Fibroblast of skin of left quadriceps (primary cell): ENCODE measurements at places on chromosomes 2 and 18.

DNA sequence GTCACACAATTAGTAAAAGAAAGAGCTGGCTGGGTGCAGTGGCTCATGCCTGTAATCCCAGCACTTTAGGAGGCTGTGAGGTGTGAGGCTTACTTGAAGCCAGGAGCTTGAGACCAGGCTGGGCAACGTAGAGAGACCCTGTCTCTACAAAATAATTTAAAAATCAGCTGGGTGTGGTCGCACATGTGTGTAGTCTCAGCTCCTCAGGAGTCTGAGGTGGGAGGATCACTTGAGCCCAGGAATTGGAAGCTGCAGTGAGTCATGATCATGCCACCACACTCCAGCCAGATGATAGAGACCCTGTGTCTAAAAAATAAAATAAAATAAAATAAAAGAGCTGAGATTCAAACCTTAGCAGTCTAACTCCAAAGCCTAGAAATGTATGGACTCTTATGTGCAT is 39.0 kb upstream of the NEDD4L start:
- DNase-seq, result no peak

DNA sequence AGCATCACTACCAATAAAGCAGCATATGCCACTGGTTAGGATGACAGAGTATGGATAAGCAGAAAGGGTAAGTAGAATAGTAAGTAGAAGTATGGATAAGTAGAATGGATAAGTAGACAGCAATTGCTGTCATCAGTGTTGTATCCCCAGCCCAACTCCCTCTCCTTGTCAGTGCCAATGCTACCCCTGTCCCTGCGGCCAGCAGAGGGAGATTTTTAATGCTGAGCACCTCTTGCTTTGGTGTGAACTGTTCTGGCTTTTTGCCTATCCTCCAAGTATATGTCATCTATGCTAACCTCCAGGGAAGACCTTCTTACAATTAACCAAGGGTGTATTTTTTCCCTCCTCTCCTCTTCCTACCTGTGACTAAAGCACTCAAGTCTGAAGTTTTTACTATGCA is 136.7 kb upstream of the SPHKAP start:
- peak; percentile 8 for DNase-seq

- DNase-seq, result no peak
These were observed 73.6 kb downstream of the ASAP2 start for GRCh38 chr2:9280224-9280623.

DNA sequence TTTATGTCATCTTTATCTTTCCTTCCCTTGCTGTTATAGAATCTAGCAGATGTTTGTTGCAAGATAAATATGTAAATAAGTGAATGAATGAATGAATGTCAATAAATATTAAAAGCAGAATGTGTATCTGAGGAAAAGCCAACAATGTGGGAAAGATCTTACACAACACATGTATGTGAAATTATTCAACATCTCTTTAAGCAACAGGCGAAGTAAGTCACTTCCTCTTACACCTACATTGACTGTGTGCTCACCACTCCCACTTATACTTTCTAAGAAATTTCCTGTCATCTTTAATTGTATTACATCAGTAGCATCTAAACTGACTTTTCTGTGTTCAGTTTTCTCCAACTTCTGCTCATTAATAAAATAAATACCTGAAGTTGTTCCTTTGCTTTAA is 43.0 kb downstream of the RAD51AP2 start:
- no peak for DNase-seq

GRCh38 chr18:73979742-73980141 is 167.9 kb downstream of the FBXO15 start:
- DNase-seq, result peak; percentile 62

GRCh38 chr2:114222344-114222743 is 220.1 kb upstream of the DPP10 start:
- no peak for DNase-seq

GRCh38 chr18:8767340-8767739 is 62.0 kb downstream of the MTCL1 start:
- no peak for DNase-seq

- DNase-seq, result no peak
These were observed 42.5 kb upstream of the FZD5 start for GRCh38 chr2:207812058-207812725.

GRCh38 chr2:127115471-127116199 is 8.7 kb upstream of the BIN1 start:
- DNase-seq, result no peak

DNA sequence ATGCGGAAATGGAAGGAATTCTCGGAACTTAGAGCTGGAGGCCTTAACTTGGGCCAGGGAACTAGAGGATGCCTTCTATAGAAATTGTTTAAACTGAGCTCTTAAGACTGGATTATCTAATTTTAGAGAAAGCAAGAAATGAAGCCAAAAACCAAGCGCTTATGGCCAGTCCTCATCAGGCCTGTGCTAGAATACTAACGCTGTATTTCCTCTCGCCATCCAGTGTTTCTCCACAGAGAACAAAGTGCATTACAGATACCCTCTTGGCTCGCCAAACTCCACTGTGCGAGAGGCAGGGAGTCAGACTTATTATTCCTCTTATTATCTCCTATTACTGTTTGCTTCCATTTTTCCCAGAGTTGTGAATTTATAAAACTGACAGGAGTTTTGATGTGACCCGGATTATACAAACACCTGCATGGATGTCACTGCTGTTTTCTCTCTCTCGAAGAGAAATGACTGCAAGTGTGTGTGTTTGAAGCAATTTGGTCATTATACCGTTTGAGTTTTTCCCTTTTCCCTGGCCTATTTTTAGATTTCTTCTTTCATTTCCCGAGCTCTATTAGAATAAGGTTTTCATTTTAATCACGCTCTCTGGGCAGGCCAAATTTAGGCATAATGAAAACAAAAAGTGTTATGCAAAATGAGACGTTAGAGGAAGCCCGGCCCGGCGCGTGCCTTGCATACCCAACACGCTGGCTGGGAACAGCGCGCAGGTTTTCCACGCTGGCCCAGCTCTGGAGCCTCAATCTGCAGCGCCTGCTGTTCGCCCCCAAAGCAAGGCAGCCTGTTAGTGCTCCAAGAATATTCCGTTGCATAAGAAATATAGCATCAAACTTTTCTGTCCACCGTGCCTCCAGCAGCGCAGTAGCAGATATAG is 103.3 kb downstream of the ALK start:
- no peak for DNase-seq

GRCh38 chr18:30920757-30921156 is 121.8 kb downstream of the DSC3 start:
- DNase-seq, result no peak
